Stimulated activated CD4-positive, alpha-beta T cell treated with anti-CD3 and anti-CD28 coated beads, Interleukin-1b, Interleukin-23, amount 100 ng/mL, for 1 hour (primary cell): ENCODE measurements at places on chromosomes 12 and 14.

DNA sequence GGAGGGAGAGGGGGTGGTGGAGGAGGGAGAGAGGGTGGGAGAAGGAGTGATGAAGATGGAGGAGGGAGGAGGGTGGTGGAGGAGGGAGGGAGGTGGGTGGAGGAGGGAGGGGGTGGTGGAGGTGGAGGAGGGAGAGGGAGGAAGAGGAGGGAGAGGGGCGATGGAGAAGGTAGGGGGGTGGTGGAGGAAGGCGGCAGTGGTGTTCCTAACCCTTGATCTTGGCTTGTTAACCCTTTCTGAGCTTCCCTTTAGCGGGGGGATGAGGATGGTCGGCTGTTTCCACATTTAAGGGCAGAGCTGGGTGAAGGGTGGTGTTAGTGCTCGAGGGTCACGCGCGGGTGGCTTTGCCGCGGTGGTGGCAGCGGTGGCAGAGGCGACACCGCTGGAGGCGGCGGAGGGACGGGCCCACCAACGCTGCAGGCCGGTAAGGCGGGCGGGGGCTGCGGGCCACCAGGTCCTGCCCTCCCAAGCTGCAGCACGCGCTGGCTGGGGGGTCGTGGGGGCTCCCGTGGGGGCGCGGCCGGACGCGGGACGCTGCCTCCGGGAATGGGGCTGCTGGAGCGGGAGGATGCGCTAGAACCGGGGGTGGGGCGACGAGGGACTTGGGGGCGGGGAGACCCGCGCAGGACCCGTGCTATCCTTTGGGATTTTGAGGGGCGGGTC is 156.3 kb downstream of the PTPN11 start:
- no peak for DNase-seq

- DNase-seq, result no peak
Measured at GRCh38 chr14:53496668-53497067, 343.5 kb upstream of the DDHD1 start.

DNA sequence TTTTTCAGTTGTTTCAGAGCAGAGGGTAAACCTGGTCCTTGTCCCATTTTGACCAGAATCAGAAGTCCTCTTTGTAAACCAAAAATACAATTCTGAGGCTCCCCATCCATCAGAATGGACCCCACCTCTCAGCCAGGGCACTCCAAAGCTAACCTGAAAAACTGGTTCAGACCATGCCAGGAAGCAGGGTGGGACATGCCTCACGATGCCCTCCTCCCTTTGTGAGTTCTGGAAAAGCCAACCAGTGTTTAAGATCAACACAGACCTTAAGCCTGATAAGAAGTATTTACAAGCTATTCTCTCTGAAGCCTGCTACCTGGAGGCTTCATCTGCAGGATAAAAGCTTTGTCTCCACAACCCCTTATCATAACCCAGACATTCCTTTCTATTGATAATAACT is 35.4 kb downstream of the TNFAIP2 start:
- DNase-seq, result no peak

- DNase-seq, result no peak
Measured at GRCh38 chr14:31560759-31561154, 447 bp upstream of the NUBPL start.

GRCh38 chr12:52234223-52234810 is 1.3 kb downstream of the KRT7 start:
- DNase-seq, result no peak

DNA sequence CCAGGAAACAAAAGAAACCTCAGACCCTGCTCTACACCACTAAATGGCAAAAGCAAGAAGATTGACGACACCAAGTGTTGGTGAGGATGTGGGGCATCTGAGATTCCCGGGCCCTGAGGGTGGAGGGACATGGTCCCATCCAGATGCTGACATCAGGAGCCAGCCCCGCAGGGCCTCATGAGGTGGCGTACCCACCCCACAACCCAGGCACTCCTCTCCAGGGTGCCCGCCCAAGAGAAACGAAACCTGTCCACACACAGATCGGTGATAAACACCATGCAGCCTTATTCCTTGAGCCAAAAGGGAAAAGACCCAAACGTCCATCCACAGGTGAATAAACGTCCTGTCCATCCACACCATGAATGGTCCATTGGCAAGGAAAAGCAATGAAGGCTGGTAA is 54.8 kb upstream of the C14orf180 start:
- no peak for DNase-seq

DNA sequence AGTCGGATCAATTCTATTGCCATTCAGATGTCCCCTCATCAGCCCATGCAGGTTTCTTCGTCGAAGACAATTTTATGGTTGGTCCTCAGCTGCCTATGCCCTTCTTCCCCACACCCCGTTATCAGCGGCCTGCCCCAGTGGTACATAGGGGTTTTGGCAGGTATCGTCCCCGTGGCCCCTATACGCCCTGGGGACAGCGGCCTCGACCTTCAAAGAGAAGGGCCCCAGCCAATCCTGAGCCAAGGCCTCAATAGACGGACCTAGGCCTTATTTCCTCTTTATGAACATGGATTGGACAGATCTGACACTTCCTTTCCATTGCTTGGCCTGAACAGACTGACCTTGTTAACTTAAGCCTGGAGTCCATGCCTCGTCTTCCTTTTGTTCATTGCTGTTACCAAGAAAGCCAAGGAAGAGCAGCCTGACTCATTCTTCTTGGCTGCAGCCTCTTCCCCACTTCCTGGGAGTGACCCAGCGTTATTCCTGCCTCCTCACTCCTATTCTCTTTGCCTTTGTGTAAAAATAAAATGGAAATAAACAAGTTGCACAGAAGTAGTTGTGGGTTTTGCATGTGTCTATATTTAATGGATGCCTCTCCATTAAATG is 156.5 kb upstream of the AMIGO2 start:
- DNase-seq, result no peak

GRCh38 chr12:6570264-6570887 is 2.3 kb upstream of the NOP2 start:
- DNase-seq, result no peak

GRCh38 chr14:65422088-65422834 is 9.7 kb downstream of the FUT8 start:
- no peak for DNase-seq

DNA sequence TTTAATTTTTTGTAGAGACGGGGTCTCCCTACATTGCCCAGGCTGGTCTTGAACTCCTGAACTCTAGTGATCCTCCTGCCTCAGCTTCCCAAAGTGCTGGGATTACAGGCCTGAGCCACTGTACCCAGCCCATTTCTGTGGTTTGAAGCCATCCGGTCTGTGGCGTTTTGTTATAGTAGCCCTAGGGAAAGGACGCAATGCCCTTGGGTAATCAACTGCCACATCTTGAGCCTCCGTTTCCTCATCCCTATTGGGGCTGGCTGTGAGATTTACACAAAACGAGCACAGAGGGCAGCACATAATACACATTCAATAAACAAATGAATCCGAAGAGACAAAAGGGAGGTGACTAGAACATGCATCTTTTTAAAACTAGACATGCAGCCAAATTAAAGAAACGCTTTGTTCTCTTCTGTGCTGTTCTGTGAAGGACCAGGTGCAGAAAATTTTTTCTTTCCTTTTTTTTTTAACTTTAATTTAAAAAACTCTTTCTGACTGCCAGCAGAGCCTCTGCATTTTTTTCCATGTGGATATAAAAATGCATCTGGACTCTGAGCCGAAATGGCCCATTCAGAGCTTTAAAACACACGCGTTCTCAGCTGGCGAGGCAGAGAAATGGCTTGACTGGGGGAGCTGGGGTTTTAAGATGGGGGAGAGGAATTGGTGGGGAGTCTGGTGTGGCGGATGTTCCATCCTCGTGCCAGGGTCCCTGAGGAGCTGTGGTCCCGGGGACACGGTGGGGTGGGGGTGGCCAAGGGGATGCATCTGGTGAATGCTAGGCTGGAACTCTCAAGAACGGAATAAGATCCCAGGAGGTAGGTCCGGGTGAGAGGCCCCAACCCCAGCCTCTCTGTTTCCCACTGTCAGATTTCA is 119.0 kb downstream of the RBM19 start:
- no peak for DNase-seq

DNA sequence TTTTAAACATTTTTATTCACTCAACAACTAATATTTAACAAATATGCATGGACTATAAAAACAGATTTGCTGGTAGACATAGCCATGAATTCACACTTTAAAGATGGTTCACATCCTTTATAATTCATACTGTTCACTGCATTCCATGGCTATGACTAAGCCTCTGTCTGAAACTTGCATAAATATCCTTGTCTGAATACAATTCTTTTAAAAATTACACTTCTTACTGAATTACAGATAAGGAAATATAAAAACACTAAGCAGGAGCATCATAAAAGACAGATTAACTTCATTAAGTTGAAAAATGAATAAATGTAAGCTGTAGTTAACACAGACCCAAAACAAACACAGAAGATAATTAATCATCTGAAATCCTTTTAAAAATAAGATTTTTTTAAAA is 53.8 kb downstream of the GXYLT1 start:
- no peak for DNase-seq

DNA sequence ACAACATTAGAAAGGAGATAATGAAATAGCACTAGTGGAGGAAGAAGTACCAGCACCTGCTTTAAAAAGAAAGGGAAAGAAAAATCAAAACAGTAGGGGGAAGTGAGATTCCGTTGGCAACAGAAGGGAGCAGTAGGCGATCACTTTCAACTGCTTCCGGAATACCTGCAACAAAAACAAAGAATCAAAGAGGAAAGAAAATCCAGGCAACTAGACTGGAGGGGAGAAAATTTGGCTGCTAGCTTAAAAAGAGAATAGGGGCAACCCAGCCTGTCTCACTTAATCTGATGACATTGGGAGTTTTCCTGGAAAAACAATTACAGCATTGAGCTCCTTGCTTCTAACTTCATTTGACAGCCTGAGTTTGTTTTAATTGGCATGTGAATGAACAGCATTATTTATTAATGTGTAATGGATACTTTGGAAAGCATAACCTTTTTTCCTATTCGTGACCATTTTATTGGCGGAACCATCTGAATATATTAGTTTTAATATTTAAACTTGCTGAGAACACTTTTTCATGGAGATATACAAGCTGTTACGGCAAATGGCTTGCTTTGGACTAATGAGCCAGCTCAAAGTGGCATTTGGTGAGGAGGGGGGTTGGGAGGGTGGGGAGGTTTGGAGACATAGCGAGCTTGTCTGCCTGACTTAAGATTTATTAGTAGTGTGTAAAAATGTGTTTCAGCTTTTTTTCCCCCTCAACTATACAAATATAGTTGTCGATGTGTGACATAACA is 2.5 kb upstream of the DACT1 start:
- DNase-seq, result no peak

GRCh38 chr12:18576104-18576626 is 161.6 kb downstream of the PLCZ1 start:
- no peak for DNase-seq

DNA sequence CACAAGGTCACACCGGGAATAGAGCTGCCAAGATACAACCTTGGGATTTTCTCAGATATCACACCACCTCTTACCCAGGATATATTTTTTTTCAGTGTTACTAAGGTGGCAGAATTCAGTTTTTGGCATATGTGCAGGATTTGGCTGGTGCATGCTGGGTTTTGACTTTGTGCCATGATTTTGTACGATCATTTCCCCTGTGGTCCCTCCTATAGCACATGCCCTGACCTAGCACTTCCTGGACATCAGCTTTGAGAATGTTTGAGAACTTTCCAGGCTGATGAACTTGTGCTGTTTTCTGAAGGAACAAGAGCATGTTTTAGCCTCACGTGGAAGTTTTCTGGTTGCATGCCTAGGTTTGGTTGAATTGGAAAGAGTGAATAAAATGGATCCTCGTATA is 11.0 kb upstream of the TBPL2 start:
- no peak for DNase-seq

DNA sequence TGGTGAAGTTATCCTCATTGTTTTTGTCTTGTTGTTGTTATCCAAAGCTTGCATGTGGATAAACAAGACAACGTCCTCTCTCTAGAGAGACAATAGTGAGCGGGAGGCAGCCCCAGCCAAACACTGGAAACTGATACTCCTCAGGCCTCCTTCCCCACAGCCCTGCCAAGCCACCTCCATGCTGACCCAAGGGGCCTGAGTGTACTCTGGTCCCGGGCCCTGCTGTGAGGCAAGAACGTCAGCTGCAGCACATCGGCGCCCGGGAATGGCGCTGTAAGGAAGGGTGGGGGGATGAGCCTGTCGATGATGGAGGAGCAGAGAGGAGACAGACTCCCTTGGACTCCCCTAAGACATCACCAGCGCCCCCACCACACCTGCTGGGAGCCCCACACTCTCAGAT is 83.6 kb downstream of the ANO2 start:
- no peak for DNase-seq

DNA sequence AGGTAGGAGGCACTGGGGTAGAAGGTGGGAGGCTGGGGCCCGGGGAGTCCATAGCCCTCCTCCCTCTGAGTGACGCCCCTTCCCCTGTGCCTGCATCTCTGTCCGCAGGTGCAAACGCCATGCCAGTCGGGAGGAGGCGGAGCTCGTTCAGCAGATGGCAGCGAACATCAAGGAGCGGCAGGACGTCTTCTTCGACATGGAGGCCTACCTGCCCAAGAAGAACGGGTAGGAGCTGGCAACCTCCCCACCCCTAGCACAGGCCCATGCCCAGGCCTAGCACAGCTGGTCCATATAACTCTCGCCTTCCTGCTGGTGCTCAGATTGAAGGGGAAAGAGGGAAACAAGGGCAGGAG is 35.6 kb downstream of the TMEM120B start:
- no peak for DNase-seq

DNA sequence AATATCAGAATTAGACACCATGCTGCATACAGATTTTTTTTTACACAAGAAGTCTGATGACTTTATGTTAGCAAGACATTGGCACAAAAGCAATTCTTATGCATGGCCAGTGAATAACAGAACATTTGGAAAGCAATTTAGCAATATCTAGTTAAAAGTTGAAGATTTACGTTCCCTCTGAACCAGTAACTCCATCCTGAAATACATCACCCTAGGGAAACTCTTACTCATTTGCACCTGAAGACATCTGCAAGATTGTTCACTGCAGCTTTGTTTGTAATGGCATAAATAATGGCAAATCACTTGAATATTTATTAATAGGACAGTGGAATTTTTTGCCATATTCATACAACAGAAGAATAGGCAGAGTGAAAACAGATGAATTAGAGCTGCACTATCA is 670.0 kb upstream of the NOVA1 start:
- DNase-seq, result no peak

DNA sequence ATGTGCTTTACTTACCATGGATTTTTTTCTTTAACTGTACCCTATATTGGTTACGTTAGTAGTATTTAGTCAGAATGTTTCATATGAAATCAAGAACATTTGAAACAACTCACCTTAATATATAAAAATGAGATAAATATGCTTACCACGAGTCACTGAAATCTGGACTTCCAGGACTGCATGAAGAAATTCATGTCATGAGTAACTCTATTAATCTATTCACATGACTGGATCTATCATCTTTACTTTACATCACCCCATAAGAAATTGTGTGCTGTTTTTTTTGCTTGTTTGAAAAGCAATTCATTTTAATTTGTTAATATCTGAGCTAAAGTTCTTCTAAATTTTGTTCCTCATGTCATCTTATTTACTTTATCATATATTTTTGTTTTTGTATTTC is 5.2 kb downstream of the EPYC start:
- DNase-seq, result no peak

- no peak for DNase-seq
Measured at GRCh38 chr12:25459541-25459951, 93.5 kb downstream of the LMNTD1 start.

- DNase-seq, result no peak
Measured at GRCh38 chr12:51421266-51421884, 3.3 kb upstream of the SLC4A8 start.
